ENCODE measurements at places on chromosomes 2 and 18. TPM values are rescaled to one million over a fixed set of nuclear protein-coding genes. Genes with fewer than 3 reads are reported as not detected.

DNA sequence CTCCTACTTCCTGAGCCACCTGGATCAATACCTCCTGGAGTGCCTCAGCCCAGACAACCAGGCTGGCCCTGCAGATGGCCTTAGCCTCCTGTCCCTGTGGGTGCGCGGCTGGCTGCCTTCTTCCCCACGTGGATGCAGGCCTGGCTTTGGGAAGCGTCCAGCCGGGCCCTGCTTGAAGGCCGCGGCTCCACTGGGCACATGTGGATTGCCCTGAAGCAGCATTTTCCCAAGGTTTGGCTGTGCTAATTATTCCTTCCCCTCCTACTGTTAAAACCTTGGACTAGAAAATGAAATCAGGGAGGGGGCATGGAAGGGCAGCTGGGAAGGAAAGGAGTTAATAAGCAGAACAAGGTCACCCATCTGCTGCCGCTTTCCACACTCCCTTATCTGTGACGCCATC is 143.0 kb upstream of the GATA6 start:
- DNase-seq: no peak
- H3K27ac ChIP-seq: no peak overlapping the region
- H3K27me3 ChIP-seq: no peaks in the 10 kb centered on the region
- no peaks in the 10 kb centered on the region for H3K36me3 ChIP-seq
- no peaks in the 10 kb centered on the region for H3K4me1 ChIP-seq

RNF152 gene
- 30.5 TPM for total RNA-seq

FZD7 gene
- 14.4 TPM for total RNA-seq

DNA sequence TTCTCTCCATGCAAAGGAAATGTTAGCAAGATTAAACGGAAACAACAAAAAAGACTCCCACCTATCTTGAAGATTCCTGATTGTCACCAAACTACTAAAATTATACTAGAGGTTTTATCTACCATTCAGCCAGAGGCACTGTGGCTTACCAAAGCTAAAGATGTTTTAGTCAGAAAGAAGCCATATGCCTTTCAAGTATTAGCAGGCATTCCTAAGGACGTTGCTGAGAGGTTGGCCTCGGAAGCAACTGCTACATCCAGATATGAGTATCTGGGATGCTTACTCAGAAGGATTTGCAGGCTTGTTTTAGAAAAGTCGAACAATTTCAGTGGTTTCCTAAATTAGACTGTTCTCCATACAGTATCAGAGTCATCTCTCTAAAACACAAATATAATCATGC is 88.3 kb upstream of the UBE2E3 start:
- no peaks in the 10 kb centered on the region for H3K27me3 ChIP-seq
- H3K4me3 ChIP-seq: no peak overlapping the region
- H3K4me1 ChIP-seq: no peaks in the 10 kb centered on the region
- DNase-seq: no peak
- H3K27ac ChIP-seq: no peak overlapping the region

ALLC gene
- total RNA-seq: 1.1 TPM

HOXD13 gene
- total RNA-seq: not detected

REG3G gene
- not detected for total RNA-seq

- H3K36me3 ChIP-seq: no peaks in the 10 kb centered on the region
- H3K4me3 ChIP-seq: no peak overlapping the region
- no peaks in the 10 kb centered on the region for H3K27me3 ChIP-seq
- no peak for DNase-seq
- H3K4me1 ChIP-seq: peaks cover 22% of the 10 kb centered on the region
These were observed 48.3 kb downstream of the ZFP36L2 start for GRCh38 chr2:43178055-43178598.

DNA sequence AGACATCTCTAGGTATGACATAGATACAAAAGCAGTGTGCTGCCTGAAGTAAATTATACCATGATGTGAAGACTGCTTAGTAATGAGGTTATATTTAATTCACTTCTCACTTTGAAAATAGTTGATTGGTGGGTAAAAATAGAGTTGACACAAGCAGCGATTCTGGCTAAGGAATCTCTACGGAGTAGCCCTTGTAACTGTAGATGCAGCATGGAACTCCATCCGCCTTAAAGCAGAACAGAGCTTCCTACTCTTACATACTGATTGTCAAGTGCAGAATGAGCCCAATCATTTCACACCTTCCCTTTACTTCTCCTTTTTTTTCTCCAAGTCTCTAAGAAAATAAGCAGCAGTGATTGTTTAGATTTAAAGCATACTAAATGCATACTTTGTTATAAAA is 1594.6 kb upstream of the SLC39A10 start:
- H3K36me3 ChIP-seq: no peaks in the 10 kb centered on the region
- H3K4me3 ChIP-seq: no peak overlapping the region

GRCh38 chr2:207337234-207338219 is 171.8 kb upstream of the KLF7 start:
- peaks cover 12% of the 10 kb centered on the region for H3K4me1 ChIP-seq
- no peaks in the 10 kb centered on the region for H3K27me3 ChIP-seq
- no peaks in the 10 kb centered on the region for H3K36me3 ChIP-seq
- no peak overlapping the region for H3K4me3 ChIP-seq
- no peak overlapping the region for H3K27ac ChIP-seq
- DNase-seq: no peak

- H3K4me1 ChIP-seq: no peaks in the 10 kb centered on the region
- no peaks in the 10 kb centered on the region for H3K36me3 ChIP-seq
- DNase-seq: no peak
- no peaks in the 10 kb centered on the region for H3K27me3 ChIP-seq
- no peak overlapping the region for H3K4me3 ChIP-seq
These were observed 241.5 kb downstream of the SATB2 start for GRCh38 chr2:199216253-199216652.

CPS1 gene
- 3.5 TPM for total RNA-seq

- no peak overlapping the region for H3K27ac ChIP-seq
- H3K27me3 ChIP-seq: no peaks in the 10 kb centered on the region
- H3K4me3 ChIP-seq: no peak overlapping the region
- no peaks in the 10 kb centered on the region for H3K4me1 ChIP-seq
- H3K36me3 ChIP-seq: no peaks in the 10 kb centered on the region
These were observed 416.6 kb upstream of the MEX3C start for GRCh38 chr18:51614033-51614432.

CLK1 gene
- 99.5 TPM for total RNA-seq

GRCh38 chr2:228705318-228705717 is 523.8 kb upstream of the SPHKAP start:
- H3K4me3 ChIP-seq: no peak overlapping the region
- H3K27me3 ChIP-seq: no peaks in the 10 kb centered on the region
- H3K4me1 ChIP-seq: no peaks in the 10 kb centered on the region
- no peak overlapping the region for H3K27ac ChIP-seq

ERFE gene
- 1.5 TPM for total RNA-seq

PJVK gene
- 1.8 TPM for total RNA-seq

DNA sequence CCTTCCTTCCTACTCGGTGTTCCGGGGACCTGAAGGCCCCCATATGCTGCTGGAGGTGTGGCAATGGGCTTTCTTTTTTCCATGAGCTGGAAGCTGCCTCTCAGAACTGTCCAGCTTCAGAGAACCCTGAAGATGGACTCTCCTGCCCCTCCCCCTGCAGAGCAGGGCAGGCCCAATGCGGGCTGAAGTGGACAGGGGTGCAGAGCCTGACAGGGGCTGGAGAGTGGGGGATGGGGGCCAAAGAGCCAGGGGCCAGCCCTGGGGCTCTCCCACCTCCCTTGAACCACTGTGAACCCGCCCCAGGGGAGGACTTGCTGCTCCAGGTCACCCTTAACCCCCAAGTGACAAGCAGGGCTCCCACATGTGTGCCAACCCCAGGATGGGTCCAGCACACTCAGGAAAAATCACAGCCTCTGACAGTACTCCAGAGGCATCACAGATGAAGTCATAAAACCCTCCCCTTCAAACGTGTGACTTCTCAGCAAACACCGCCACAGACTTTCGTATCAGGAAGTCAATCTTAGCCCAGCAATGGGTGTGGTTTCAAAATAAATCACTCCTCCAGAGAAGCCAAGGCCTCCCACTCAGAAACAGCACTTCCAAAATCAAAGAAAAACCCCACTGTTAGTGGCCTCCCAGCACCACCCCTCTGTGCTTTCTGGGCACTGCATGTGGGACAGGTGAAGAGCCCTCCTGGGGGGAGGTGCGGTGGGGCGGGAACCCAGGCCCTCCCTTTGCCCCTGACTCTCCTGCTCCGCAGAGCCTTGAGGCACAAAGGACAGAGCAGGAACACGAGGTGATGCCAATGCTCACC is 135.8 kb downstream of the HDAC4 start:
- H3K4me1 ChIP-seq: peaks cover 54% of the 10 kb centered on the region
- peak overlapping the region; percentile 89 for H3K27ac ChIP-seq
- no peak for DNase-seq

- H3K36me3 ChIP-seq: no peaks in the 10 kb centered on the region
- H3K27ac ChIP-seq: no peak overlapping the region
- no peak for DNase-seq
- H3K4me3 ChIP-seq: no peak overlapping the region
These were observed 4.6 kb upstream of the RHBDD1 start for GRCh38 chr2:226831266-226831665.

ATP8B1 gene
- total RNA-seq: 68.7 TPM

GRCh38 chr18:44514766-44515165 is 165.9 kb upstream of the SETBP1 start:
- no peaks in the 10 kb centered on the region for H3K4me1 ChIP-seq
- H3K27me3 ChIP-seq: no peaks in the 10 kb centered on the region
- no peak overlapping the region for H3K27ac ChIP-seq
- DNase-seq: no peak

DNA sequence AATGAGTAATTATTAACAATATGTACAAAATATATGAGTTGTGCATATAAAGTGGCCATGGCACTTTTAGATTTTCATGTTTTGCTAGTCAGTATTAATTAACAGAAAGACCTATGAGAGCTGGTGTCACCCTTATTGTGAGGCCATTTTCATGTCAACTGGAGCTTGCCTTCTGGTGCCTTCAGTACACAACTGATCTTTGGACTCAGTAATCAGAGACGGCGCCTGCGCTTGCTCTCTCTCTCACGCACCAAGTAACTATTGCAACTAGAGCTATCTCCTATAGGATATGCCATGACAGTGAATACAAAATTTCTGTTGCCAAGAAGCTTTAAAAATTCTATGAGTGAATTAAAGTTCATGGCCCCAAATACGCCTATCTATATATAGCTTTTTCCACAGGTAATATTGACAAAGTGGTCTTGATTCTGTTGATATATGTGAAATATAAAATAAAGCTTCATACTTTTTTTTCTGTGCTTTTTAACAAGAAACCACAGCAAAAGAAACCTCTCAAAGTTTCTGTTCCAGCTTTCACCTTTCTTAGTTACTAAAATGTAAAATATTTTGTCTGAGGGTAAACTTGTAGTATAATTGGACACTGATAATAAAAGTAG is 2.9 kb downstream of the SERTAD2 start:
- H3K27me3 ChIP-seq: no peaks in the 10 kb centered on the region
- no peak overlapping the region for H3K27ac ChIP-seq
- H3K4me1 ChIP-seq: peaks cover 15% of the 10 kb centered on the region
- no peak overlapping the region for H3K4me3 ChIP-seq

GRCh38 chr2:204749319-204749718 is 204.0 kb downstream of the PARD3B start:
- no peaks in the 10 kb centered on the region for H3K36me3 ChIP-seq
- no peaks in the 10 kb centered on the region for H3K4me1 ChIP-seq
- no peaks in the 10 kb centered on the region for H3K27me3 ChIP-seq
- no peak for DNase-seq

DTNA gene
- total RNA-seq: 41.0 TPM

DNA sequence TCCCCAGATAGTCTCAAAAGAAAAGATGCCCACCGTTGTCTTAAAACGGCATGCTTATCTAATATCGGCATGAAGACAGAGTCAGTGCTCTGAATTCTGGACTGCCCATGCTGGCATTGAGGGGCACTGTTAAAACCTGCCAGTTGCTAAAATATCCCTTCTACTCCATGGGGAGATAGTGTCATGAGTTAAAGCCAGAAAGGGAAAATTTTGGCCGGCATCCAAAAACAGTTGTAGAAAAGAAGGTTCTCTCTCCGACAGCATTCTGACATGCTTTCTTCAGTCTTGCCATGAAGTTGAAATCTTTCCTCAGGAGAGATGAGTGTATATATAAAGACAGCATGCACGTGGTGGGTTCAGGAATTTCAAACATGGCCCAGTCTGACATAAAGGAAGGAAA is 401.3 kb upstream of the PIK3C3 start:
- no peaks in the 10 kb centered on the region for H3K4me1 ChIP-seq
- no peaks in the 10 kb centered on the region for H3K36me3 ChIP-seq
